CD8-positive, alpha-beta memory T cell (primary cell): ENCODE measurements at places on chromosomes 11 and 22. TPM values are rescaled to one million over a fixed set of nuclear protein-coding genes. Genes with fewer than 3 reads are reported as not detected.

DNA sequence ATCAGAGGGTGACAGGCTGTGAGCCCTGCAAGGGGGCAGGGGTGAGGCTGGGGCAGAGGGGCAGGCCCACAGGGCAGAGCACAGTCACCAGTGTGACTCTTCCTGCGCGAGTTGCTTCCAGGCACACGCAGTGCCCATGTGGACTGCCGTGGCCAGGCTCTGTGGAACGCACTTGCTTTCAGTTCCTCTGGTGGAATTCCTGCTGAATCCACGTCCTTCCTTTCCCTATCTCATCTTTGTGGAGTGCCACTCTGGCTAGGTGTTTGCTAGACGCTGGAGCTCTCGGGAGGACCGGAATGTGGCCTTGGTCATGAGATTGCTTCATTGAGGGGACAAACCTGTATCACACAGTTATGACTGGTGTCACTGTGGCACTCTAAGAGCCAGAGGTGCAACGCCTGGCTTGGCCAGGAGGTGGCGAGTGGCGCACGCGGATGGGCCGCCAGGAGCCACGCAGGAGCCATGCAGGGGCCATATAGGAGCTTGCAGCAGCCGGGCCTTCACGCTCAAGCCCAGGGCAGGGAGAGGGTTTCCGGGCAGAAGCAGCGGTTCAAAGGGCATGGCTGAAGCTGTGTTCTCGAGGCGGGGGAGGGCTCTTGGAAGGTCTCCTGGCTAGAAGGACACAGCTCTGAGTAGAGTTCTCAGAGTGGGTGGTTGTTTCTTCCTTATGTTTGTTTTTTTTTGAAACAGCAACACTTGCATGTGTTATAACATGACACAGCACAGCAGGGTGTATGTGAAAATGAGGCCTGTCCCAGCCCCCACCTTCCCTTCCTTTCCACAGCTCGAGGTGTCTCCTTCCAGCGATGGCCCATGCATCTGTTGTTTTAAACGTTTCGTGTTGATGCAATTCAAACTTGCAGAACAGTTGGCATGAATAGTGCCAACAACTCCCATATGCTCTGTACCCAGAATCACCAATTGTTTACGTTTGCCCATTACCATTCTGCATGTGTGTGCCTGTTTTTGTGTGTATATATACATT, 36.2 kb downstream of the TBC1D22A start:
- peak; percentile 59 for DNase-seq
- peaks cover 14% of the 10 kb centered on the region for H3K4me1 ChIP-seq
- H3K27me3 ChIP-seq = no peaks in the 10 kb centered on the region
- H3K27ac ChIP-seq = no peak overlapping the region
- peaks cover 34% of the 10 kb centered on the region for H3K36me3 ChIP-seq

- DNase-seq = no peak
- H3K36me3 ChIP-seq = no peaks in the 10 kb centered on the region
- H3K4me3 ChIP-seq = no peak overlapping the region
Measured at GRCh38 chr11:117605331-117605730, 191.7 kb downstream of the DSCAML1 start.

DNA sequence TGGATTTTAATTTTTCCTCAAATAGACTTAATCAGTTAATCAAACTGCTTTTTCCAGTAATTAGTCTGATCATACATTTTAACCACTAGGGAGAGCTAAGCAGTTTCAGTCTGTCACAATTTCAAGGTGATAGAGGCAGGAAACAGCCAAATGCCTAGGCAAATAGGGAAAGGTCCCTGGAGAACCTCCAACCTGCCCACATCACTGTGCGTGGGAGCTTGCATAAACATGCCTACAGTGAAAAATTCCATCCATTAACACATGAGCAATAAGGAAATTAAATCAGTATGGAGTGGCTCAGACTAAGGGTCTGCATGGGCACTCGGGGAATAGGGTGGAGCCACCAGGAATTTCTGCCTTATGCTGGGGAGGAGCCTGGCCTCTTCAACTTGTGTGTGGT, 74.6 kb downstream of the AASDHPPT start:
- no peak overlapping the region for H3K27ac ChIP-seq
- no peaks in the 10 kb centered on the region for H3K36me3 ChIP-seq
- no peak for DNase-seq
- H3K27me3 ChIP-seq = no peaks in the 10 kb centered on the region
- H3K4me3 ChIP-seq = no peak overlapping the region
- H3K4me1 ChIP-seq = no peaks in the 10 kb centered on the region

- peak overlapping the region; percentile 12 for H3K4me3 ChIP-seq
- H3K4me1 ChIP-seq = peaks cover 98% of the 10 kb centered on the region
- H3K36me3 ChIP-seq = no peaks in the 10 kb centered on the region
- DNase-seq = peak; percentile 39
- H3K27me3 ChIP-seq = no peaks in the 10 kb centered on the region
Measured at GRCh38 chr11:128731041-128731663, 37.3 kb downstream of the FLI1 start.

DNA sequence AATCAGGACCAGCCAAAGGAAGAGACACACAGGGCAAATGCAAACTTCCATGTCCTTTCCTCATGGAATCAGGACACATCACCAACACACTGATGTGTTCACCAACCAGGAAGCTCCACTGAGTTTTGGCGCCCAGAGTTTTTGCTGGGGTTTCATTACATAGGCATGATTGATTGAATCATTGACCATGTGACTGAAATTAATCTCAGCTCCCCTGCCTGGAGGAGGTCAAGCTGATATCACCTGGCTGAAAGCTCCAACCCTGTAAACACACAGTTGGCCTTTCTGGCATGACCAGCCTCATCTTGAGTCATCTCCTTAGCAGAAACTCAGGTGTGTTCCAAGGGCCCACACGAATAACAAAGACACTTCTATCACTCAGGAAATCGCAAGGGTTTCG, 133.2 kb downstream of the TRIM29 start:
- H3K4me3 ChIP-seq = no peak overlapping the region
- no peaks in the 10 kb centered on the region for H3K36me3 ChIP-seq
- DNase-seq = no peak
- no peak overlapping the region for H3K27ac ChIP-seq

- no peak for DNase-seq
- no peak overlapping the region for H3K4me3 ChIP-seq
- no peak overlapping the region for H3K27ac ChIP-seq
- H3K4me1 ChIP-seq = no peaks in the 10 kb centered on the region
- H3K27me3 ChIP-seq = no peaks in the 10 kb centered on the region
Measured at GRCh38 chr11:9802291-9802861, 138.5 kb downstream of the SWAP70 start.

DNA sequence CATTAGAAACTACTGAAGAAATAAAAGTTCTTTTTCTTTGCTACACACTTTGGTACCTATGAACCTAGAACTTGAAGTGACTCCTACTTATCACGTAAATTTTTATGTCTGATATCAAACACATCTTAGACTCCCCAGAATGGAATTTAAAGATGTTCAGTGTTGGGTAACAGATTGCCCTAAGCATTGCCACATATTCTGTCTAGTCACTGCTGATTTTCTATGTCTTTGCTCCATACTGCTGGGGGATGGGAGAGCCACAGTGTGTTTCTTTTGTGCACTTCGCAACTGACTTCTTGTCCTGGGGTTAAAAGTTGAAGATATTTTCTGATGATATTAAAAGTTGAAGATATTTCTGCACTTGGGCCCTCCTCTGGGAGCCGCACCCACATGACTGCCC, 19.4 kb upstream of the MYO18B start:
- no peak overlapping the region for H3K4me3 ChIP-seq
- no peak overlapping the region for H3K27ac ChIP-seq
- no peak for DNase-seq
- H3K27me3 ChIP-seq = no peaks in the 10 kb centered on the region
- H3K36me3 ChIP-seq = no peaks in the 10 kb centered on the region

GRCh38 chr11:114358716-114359115, 41.6 kb downstream of the C11orf71 start:
- no peak overlapping the region for H3K27ac ChIP-seq
- no peak for DNase-seq
- H3K27me3 ChIP-seq = no peaks in the 10 kb centered on the region
- H3K36me3 ChIP-seq = no peaks in the 10 kb centered on the region

- no peaks in the 10 kb centered on the region for H3K27me3 ChIP-seq
- peaks cover 34% of the 10 kb centered on the region for H3K36me3 ChIP-seq
- H3K27ac ChIP-seq = no peak overlapping the region
- no peak overlapping the region for H3K4me3 ChIP-seq
- DNase-seq = no peak
- H3K4me1 ChIP-seq = no peaks in the 10 kb centered on the region
Measured at GRCh38 chr11:77619576-77620198, 17.9 kb downstream of the CLNS1A start.

DNA sequence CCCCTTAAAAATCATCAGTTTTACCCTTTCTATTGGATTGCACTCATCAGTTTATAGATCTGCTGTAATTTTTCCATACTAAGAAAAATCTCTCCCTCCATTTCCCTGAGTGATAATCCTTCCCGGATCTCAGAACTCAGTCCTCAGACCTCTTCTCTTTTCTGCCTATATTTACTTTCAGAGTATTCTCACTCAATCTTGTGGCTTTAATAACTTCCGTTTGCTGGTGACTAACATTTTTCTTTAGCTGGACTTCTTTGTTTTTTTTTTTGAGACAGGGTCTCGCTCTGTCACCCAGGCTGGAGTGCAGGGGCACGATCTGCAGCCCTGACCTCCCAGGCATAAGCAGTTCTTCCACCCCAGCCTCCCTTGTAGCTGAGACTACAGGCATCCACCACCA, 10.4 kb downstream of the ATXN10 start:
- H3K36me3 ChIP-seq = no peaks in the 10 kb centered on the region
- no peaks in the 10 kb centered on the region for H3K27me3 ChIP-seq
- no peak overlapping the region for H3K27ac ChIP-seq
- no peak for DNase-seq
- no peak overlapping the region for H3K4me3 ChIP-seq

- no peaks in the 10 kb centered on the region for H3K27me3 ChIP-seq
- peak; percentile 79 for DNase-seq
- peak overlapping the region; percentile 84 for H3K4me3 ChIP-seq
- no peaks in the 10 kb centered on the region for H3K36me3 ChIP-seq
Measured at GRCh38 chr22:50531546-50531961, 1.7 kb upstream of the TYMP start.

- H3K4me1 ChIP-seq = no peaks in the 10 kb centered on the region
- no peaks in the 10 kb centered on the region for H3K27me3 ChIP-seq
- no peak overlapping the region for H3K4me3 ChIP-seq
- no peaks in the 10 kb centered on the region for H3K36me3 ChIP-seq
Measured at GRCh38 chr11:104462341-104462740, 298.4 kb upstream of the PDGFD start.

DNA sequence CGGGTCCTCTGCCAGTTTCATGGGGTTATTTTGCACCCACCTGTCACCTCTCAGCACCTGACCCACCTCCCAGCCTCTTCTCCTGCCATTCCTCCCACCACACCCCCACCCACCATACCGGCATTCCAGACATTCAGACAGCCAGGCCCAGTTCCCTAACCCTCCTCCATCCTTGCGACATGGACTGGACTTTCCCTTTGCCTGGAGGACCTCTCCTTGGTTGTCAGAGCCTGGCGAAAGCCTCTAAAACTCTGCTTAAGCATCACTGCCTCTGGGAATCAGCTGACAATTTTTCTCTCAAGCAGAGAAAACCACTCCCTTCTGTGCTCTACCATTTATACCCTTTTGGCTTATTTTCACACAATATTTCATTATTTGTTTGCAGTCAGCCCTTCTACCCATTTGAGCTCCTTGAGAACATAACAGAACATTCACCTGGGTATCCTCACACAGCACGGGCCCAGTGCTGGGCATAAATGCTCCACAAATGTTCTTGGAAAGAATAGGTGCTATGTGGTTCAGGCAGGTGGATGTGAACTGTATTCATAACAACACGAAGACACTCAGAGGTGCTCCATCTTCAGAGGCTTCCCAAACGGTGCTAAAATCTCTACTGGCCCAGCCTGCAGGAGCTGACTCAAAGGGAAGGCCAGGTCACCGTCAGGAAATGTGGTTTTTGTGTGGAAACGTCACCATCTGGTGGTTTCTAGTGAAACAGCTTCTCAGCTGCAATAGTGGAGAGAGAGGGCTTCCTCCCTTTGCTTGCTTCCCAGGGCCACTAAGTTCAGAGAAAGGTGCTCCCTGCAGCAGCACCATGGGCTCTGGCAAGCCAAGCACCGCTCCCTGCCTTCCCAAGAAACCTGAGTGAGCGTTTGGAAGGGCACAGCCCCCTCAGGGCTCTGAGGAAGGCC, 10.4 kb downstream of the SPATA19 start:
- DNase-seq = peak; percentile 16
- H3K27me3 ChIP-seq = no peaks in the 10 kb centered on the region
- no peaks in the 10 kb centered on the region for H3K4me1 ChIP-seq
- no peak overlapping the region for H3K4me3 ChIP-seq
- H3K36me3 ChIP-seq = no peaks in the 10 kb centered on the region
- H3K27ac ChIP-seq = no peak overlapping the region

- H3K27ac ChIP-seq = no peak overlapping the region
- no peaks in the 10 kb centered on the region for H3K36me3 ChIP-seq
- no peaks in the 10 kb centered on the region for H3K4me1 ChIP-seq
- no peak overlapping the region for H3K4me3 ChIP-seq
- no peaks in the 10 kb centered on the region for H3K27me3 ChIP-seq
Measured at GRCh38 chr11:57202281-57202680, 20.5 kb downstream of the LRRC55 start.

DNA sequence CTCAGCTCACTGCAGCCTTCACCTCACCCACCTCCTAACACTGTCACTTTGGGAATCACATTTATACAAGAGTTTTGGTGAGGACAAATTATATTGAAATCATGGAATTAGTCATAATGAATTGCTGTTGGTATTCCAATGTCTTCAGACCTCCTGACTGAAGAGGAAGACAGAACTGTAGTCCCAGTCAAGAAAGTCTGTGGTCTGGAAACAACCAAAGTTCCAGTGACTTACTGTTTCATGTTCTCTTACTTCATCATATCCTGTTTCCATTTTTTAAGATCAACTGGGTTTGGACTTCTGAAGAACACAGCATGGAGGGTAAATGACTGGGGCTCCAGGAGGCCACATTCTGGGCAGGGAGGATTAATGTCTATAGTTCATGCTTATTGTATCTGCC, 43.0 kb upstream of the HIPK3 start:
- no peak for DNase-seq
- H3K4me1 ChIP-seq = no peaks in the 10 kb centered on the region
- no peaks in the 10 kb centered on the region for H3K36me3 ChIP-seq
- no peak overlapping the region for H3K4me3 ChIP-seq
- no peak overlapping the region for H3K27ac ChIP-seq
- H3K27me3 ChIP-seq = no peaks in the 10 kb centered on the region

GRCh38 chr11:118144301-118145268, 8.0 kb downstream of the SCN4B start:
- no peaks in the 10 kb centered on the region for H3K36me3 ChIP-seq
- peak; percentile 38 for DNase-seq
- H3K4me3 ChIP-seq = no peak overlapping the region

- no peak for DNase-seq
- H3K27ac ChIP-seq = no peak overlapping the region
- H3K4me1 ChIP-seq = no peaks in the 10 kb centered on the region
- H3K27me3 ChIP-seq = no peaks in the 10 kb centered on the region
- H3K36me3 ChIP-seq = no peaks in the 10 kb centered on the region
Measured at GRCh38 chr11:76808996-76809395, 25.8 kb downstream of the TSKU start.

Gene MUC15
- not detected for total RNA-seq

Gene NAALAD2
- total RNA-seq = not detected

Gene OR6A2
- not detected for total RNA-seq

Gene PI4KA
- 65.5 TPM for total RNA-seq

Gene KRTAP5-10
- total RNA-seq = not detected

Gene PGA4
- not detected for total RNA-seq

Gene MYBPC3
- total RNA-seq = not detected

Gene TMEM191C
- total RNA-seq = 0.70 TPM

Gene KCTD14
- 0.20 TPM for total RNA-seq

Gene MUC5AC
- total RNA-seq = not detected

Gene MMP8
- not detected for total RNA-seq

Gene ESAM
- total RNA-seq = 0.35 TPM

Gene SLC22A9
- total RNA-seq = not detected
